Kidney glomerular epithelial cell (primary cell): ENCODE measurements at places on chromosomes 1 and 21.

DNA sequence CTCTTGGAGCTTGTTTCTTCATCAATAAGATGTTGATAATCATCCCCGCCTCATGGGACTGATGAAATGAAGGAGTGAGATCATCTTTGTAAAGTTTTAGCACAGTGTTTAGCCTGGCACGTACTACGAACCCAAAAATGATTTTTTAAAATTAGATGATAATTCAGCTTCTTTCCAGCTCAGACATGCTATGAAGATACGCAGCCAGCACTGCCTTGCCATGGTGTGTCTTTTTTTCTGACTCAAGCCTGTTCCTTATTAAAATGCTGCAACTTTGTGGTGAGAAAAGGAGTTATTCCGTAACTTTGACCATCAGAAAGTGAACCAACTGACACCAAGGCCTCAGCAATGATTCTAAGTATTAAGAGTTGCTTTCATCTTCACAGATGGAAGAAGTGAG, 269.0 kb downstream of the LTN1 start:
- no peak for DNase-seq

GRCh38 chr1:30763651-30764248, 6.2 kb upstream of the LAPTM5 start:
- DNase-seq = peak; percentile 19

- no peak for DNase-seq
Observed at GRCh38 chr1:42305639-42306038, 29.4 kb downstream of the FOXJ3 start.

- DNase-seq = no peak
Observed at GRCh38 chr21:41536076-41536826, 28.3 kb upstream of the TMPRSS2 start.

DNA sequence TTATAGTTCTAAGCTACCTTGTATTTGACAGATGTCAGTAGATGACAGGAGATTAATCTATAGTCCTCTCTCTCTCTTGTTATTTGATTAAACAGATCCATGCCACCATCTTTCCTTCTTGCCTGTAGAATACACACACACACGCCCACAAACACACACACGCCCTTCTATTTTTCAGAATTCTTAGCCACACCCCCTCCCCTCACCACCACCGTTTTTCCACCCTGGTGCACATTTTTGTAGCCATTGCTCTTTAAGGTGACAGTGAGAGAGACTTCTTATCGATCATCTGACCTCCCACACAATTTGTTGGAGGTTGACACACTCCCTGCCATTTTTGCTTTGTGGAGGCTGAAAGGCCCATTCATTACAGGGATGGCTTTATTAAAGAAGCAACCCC, 123.2 kb downstream of the NTNG1 start:
- DNase-seq = no peak

DNA sequence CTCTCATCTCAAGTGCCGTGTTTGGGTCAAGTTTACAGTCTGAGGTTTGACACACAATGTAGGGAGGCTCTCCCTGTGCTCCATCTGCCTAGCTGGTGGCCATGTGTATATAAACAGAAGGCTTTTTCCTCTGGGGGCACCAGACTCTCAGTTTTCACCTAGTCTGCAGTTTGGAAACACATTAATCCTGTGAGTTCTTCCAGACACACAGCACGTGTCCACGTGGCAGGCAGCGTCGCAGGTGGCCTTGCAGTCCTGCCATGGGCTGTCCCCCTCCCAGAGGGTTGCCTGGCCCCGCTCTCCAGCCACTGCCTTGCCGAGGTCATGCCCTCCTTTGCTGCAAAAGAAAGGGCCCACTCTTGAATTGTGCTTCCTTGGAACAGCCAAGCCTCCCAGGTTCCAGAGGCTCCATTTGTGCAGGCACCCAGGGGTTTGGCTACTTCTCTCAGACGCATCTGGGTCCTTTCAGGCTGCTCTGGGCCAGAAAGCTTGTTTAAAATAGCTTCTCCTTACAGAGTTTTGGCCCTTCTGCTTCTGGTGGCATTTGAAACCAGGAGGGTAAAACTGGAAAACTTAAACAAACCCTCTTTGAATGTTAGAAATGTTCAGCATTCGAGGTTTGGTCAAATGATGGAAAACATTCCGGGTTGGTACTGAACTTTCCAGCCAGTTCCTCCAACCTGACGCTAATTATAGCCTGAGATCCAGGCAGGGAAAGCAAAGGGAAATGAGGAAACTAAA, 4.4 kb upstream of the RUNX1 start:
- no peak for DNase-seq

GRCh38 chr1:8121261-8122159, 95.4 kb upstream of the ERRFI1 start:
- peak; percentile 92 for DNase-seq

- peak; percentile 70 for DNase-seq
Observed at GRCh38 chr1:200895801-200896530, 1.3 kb downstream of the INAVA start.

GRCh38 chr21:42237577-42237976, 18.6 kb downstream of the ABCG1 start:
- no peak for DNase-seq

GRCh38 chr1:47569681-47570470, 132.0 kb downstream of the FOXD2 start:
- DNase-seq = peak; percentile 90

DNA sequence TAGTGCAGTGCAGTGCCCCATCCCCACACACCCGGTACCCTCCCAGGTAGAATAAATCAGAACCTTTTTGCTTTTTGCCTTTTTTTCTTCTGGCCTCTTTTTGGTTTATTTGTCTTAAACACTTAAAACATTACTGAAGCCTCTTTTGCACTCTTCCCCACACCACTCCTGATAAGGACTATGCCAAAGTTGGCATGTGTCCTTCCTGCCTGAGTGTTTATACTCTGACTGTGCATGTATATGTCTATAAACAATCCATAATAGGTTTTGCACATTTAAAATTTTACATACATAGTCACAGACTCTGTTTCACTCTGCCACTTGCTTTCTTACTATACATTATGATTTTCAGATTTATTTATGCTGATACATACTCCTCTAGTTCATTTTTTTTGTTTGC, 59.6 kb downstream of the BEND5 start:
- no peak for DNase-seq

- peak; percentile 88 for DNase-seq
Observed at GRCh38 chr1:9825093-9826074, 1.6 kb upstream of the CLSTN1 start.

DNA sequence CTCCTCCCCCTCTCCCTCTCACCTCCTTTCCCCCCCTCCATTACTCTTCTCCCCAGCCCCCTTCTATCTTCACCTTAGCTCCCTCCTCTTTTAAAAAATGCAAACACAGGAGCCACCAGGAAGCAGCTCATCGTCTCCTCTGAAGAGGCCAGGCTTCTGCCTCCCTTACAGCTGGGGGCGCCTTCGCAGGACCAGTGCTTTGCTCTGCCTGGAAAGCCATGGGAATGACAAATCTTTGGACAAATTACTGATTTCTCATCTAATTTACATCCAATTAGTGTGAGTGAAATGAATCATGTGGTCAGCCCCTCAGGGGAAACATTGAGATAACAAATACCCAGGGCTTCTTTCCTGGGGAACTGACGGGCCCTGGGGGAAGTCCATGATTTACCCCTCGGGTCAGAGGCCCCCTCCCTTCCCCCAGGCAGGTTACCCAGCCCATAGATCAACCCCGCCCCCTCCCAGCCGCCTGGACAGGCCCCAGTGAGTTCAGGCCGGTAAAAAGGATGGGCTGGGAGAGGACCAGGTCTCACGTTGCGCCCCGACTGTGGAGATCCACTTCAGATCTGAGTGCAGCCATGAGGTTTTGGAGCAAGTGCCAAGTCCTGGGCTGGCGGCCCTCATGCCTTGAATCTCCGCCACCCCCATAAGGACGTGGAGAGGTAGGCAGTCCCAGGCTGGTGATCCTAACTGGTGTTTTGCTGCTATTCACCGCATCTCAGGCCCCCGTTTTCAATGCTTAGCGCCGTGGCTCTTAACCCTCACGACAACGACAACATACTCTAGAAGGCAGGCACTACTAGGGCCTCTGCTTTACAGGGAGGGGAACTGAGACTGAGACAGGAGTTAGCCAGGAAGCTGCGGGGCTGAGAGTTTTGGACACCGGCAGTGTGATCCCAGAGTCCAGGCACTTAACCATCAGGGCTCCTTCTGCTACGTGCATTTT, 300.8 kb downstream of the RRAGC start:
- no peak for DNase-seq

DNA sequence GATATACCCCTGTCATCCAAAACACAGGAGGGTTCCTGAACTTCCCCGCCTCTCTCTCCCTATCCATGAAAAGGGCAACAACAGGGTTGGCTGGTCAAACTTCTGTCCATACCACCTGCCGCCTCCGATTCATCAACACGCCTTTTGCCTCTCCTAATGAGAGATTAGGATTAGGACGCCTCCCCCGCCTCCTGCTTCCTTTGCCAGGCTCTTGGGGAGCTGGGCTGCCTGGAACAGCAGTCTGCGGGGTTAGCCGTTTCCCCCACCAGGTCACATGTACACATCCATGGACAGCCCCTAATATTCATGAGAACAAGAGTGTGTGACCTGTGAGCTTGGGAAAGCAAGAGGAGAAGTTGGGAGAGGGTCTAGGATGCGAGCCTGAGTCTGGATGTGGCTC, 2.3 kb upstream of the OPTC start:
- DNase-seq = no peak

DNA sequence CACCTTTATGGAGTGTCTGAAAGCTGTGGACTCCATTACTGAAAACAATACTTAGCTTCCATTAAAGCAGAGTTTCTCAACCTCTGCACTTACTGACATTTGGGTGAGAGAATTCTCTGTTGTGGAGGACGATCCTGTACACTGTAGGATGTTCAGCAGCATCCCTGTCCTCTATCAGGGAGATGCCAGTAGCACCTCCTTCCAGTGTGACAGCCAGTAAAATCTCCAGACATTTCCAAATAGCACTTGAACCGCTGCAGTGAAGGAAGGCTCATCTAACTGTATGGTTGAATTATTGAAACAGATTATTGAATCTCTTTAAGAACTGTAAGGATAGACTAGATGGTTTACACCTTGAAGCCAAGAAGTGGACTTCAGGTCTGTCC, 3.1 kb downstream of the PRDM2 start:
- DNase-seq = no peak

DNA sequence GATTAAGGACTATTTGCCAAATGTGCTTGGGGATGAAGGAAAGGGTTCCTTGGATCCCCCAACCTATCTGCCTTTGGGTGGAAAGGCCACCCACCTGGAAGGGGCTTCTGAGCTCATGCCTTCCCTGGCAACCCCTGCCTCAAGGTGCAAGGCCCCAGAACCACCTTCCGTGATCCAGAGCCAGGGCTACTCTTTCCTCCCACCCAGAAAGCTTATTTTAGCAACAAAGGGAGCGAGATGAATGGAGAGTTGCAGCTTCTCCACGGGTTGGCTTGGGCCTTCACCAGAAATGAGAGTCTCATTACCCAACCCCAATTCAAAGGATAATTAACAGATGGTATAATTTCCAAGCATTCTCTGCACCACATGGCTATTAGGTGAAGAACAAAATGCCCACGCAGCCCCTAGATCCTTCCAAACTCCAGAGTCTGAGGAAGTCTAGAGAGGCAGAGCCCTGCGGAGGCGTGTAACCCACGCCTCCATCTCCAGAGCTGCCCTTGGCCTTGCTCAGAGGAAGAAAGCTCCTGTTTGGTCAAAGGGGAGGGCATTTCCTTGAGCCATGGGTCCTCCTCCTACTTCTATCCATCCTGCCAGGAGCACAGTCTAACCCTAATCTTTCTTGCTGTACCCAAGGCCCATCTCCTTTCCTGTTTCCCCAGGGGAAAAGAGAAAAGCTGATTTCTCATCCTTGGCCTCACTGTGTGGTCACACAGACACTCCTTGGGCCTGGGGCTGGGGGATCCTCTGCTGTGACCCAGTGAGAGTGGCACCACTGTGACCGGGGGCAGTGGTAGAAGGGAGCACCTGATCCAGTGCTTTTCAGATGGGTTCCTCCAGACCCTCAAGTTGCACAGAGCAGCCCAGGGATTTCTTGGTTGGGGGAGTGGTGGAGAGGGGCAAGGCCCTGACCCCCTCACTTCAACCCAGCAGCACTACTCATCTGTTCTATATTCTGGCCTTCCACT, 1.7 kb upstream of the CELSR2 start:
- no peak for DNase-seq

DNA sequence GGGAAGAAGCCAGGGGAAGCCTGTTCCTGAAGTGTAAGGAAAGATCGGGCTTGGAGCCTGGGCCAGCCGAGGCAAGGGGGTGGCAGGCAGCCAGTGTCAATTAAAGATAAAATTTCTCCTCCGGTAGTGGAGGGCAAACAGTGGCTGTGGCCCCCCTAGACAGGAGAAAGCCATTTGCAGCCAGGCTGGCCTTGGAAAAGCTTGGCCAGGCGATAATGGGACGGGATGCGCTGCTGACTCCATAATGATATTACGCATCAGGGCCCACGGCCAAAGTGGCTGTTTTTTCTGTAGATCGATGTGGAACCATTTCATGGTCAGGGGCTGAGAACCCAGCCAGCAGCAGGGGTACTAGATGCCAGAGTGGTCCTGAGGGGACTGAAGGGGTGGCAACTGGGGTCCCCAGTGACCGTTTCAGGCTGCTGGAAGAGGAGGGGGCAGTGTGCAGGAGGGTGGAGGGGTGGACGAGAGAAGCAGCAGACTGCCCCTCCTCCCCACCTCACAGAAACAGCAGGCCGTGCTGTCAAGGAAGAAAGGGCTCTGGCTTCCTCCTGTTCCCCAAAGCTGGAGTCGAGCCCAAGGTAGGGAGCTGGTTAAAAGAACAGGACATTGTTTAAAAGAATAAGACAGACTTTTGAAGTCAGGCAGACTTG, 25.2 kb downstream of the KCNC4 start:
- DNase-seq = no peak

DNA sequence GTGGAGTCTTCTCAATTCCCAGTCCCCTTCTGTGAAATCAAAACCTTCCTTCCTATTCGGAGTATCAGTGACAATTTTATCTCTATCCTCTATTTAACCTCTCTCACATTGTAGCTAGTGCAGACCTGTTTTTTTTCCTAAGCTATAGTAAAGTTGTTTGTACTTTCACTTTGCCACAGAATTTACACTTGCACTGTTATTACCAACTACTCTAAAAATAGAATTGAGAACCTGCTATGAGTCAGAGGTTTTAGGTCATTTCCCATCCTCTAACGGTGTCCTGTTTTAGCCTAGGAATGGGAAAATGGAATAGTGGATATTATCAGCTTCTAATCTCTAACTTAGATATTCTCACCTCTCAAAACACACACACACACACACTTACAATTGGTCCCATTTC, 862.7 kb downstream of the NCAM2 start:
- no peak for DNase-seq
